ENCODE measurements at places on chromosomes 11 and 22.

- no peak for DNase-seq
These were observed 140.8 kb downstream of the CADM1 start for GRCh38 chr11:115363426-115363825.

- DNase-seq: no peak
These were observed 222.3 kb upstream of the NARS2 start for GRCh38 chr11:78796956-78797355.

DNA sequence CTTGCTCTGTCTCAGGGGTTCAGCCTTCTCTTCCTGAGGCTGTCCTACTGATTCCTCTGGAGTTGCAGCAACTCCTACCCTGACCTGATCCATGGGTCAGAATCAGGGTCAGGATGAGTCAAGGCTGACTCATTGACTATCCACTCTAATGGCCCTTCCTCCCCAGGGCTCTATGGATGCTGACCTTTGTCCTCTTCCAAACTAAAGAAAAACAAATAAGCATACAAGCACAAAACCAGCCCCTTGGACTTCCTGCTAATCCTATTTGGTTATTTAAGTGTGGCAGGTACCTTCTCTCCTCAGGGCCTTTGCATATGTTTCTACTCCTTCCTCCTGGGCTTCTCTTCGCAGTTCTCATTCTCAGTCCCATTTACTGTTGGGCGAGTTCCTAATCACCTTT, 204.5 kb upstream of the NAV2 start:
- no peak for DNase-seq

DNA sequence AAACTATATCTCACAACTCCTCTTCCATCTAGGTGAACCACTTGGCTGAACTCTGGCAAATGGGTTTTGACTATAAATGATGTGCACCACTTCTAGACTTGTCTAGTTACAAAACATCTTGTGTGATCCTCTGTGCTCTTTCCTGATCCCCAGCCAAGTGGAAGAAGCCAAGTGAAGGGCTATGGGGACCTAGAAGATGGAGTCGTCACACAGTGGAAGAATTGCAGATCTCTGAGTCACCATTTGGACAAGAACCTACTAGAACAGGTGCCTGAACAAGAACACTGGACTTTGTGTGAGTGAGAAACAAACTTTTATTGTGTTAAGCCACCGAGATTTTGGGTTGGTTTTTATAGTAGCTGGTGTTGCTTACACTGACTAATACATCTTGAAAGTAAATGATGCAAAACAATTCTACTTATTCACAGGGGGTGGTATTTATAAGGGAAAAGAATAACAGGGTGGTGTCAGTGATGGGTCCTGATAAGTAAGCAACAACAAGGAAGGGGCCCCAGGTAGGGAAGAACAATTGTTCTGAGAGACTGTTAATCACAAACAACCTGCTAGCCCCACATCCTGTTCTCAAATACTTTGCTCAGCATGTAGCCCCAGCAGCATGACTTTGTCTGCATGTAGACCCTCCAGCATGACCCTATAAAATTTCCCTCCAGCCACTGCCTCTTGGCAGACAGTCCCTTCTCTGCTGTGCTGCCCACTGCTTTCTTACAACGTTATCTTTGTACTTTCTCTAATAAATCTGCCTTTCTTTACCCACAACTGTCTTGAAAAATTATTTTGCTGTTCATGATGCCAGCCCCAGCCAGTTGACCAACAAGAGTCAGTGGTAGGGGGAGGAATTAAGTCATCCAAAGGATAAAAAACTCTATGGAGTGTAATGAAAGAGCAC, 280.7 kb upstream of the PLET1 start:
- DNase-seq: no peak

DNA sequence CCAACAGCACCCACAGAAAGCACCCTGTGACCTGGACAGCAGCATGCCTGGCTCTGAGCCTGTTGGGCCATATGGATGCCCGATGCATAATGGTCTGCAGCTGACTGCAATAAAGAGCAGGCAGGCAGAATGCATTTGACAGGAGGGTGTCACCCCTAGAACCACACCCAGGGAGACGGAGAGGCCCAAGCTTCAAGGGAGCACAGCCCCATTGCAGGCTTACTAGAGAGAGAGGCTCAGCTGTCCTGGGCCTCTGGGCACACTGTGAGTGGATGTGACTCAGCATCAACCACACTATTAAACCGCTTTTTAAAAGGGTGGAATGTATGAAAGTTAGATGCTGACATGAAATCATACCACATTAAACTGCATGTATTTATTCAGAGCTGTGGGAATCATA, 365.3 kb downstream of the CTTN start:
- no peak for DNase-seq

DNA sequence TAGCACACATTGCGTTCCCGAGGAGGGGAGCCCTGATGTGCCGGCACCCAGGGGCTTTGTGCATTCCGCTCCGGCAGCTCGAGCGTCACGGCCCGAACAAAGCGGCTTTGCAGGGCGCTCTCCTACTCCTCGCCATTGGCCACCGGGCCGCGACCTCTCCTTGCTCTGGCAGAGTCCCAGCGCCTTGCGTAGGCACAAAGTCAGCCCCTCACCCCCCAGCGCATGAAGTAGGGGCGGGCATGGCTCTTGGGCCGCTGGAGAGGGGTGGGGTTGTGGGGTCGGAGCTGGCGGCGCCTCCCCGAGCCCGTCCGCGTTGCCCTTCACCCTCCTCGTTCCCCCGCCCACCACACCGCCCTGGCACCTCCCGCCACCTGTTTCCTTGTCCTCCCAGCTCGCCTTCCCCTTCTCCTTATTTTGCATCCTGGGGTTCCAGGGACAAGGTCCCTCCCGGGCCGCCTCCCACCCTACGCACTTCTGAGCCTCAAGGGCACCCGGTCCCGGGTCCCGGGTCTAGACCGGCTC, 753 bp upstream of the PPARA start:
- no peak for DNase-seq

All from NCI-H2081 treated with DMSO at 0.1 percent for 48 hours (cell line).